ENCODE measurements at places on chromosomes 1 and 21. TPM values are rescaled to one million over a fixed set of nuclear protein-coding genes. Genes with fewer than 3 reads are reported as not detected.

- DNase-seq = no peak
Measured at GRCh38 chr1:235820061-235820460, 46.6 kb downstream of the LYST start.

GRCh38 chr1:33347650-33347992 is 26.7 kb upstream of the A3GALT2 start:
- peak; percentile 32 for DNase-seq

GRCh38 chr1:46315669-46316403 is 12.3 kb downstream of the UQCRH start:
- no peak for DNase-seq

DNA sequence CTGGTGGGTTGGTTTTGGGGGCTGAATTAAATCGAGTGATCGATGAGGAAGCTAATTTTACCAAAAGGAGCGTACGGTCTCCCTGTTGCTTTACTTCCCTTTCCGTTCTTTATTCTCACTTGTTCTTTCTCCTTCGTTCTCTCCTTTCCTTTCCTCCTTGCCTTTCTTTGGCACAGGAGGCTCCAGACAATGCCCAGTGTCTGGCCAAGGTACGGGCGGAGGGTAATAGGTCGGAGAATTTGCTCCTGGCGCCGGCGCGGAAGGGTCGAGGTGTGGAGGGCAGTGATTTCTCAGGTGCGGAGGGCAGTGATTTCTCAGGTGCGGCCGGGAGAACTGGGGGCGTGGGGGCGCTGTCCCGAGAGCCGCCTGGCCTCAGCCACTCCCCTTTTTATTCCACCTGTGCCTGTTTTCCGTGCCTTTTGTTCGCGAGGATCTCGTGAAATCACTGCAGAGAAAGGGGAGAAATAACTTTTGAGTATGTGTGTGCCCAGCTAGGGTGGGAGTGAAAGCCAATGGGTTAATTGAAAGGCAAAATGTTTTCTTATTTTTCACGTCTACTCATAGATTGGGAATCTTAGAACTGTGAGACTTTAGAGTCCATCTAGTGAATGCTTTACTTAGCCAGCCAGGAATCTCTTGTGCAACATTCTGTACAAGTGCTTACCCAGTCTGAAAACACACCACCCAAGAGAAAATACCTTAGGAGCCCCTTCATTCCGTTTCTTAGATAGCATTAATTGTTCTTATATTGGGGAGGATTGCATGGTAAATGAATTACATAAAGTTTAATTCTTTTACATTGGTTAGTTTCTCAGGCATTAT is 1.3 kb downstream of the FNBP1L start:
- no peak for DNase-seq

- DNase-seq = no peak
Measured at GRCh38 chr1:41673378-41673777, 188.9 kb upstream of the EDN2 start.

The AGTRAP gene
- 16.5 TPM for total RNA-seq

The MSH4 gene
- total RNA-seq = 0.05 TPM

The LIN28A gene
- not detected for total RNA-seq

The RCSD1 gene
- total RNA-seq = 0.16 TPM

The DMBX1 gene
- total RNA-seq = not detected

Data from SJCRH30 (cell line).